ENCODE measurements at places on chromosomes 4 and X. TPM values are rescaled to one million over a fixed set of nuclear protein-coding genes. Genes with fewer than 3 reads are reported as not detected.

DNA sequence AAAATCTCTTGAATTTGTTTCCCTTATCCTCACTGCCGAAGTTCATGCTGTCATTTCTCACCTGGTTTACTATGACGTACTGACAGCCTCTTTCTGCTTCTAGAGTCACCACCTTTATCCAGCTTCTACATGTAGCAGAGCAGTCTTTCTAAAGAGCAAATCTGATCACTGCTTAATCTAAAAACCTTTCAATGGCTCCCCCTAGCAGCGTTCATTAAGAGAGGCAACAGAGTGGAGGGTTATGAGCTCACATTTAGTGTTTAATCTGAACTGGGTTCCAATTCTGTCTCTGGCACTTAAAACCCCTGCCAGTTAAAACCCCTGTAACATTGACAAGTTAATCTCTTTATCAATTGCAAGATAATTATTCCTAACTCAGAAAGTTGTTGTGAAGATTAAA is 4.4 kb downstream of the RBPJ start:
- peak; percentile 27 for DNase-seq

The BMPR1B gene
- total RNA-seq, result 1.2 TPM

The CRMP1 gene
- total RNA-seq, result not detected

GRCh38 chrX:49727847-49728246 is 32.1 kb upstream of the PAGE1 start:
- no peak for DNase-seq

DNA sequence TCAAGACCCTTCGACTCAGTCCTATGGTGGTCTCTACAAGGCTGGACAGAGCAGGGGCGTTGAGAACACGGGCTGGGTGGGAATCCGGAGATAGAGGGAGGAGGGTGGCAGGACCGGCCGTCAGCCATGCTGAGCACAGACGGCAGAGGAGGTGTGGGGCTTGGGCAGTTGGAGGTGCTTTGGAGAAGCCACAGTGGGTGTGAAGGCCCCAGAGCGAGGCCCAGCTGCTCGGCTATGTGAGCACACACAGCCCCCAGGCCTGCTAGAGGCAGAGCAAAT is 4.2 kb downstream of the PDE6B start:
- DNase-seq, result no peak

DNA sequence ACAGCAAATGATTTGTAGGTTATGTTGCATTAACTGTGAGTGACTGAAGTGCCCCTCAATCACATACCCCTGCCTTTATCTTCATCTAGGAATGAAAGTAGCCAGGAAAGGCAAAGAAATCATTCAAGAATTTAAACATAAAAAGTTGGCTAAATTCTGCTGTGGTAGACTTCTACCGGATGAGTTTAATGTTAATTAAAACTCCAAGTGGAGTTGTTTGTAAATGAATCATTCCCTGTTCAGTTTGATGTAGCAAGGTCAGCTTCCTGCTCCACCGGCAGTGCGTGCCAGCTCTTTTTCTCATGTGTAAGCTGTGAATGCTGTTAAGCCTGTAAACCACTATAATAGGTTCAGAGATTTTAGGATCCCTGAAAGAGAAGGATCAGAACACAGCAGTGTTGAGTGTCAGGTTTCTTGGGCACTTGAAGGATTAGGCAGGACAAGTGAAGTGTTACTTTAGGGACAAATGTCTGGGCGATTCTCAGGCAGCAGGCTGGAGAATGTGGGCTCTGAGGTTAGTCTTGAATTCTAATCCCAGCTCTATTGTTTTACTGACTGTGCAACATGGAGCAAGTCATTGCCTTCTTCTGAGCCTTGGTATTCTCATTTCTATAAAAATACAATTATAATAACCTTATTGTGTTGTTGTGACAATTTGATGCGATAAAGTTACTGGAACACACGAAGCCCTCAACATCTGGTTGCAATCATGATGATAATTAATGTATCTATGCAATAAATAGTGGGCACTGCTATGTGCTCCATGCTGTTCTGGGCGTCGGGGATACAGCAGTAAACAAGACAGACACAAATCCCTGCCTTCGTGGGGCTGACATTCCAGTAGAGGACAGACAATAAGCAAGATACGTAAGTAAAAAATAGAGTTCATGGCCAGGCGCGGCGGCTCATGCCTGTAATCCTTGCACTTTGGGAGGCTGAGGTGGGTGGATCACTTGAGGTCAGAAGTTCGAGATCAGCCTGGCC is 112.0 kb downstream of the SHROOM3 start:
- DNase-seq, result peak; percentile 71

The FIP1L1 gene
- total RNA-seq, result 68.1 TPM

GRCh38 chr4:45294464-45294863 is 568.1 kb upstream of the GNPDA2 start:
- DNase-seq, result no peak

The RNF150 gene
- total RNA-seq, result 0.75 TPM

GRCh38 chrX:105179644-105180043 is 40.9 kb downstream of the TEX13A start:
- no peak for DNase-seq

The CCDC120 gene
- not detected for total RNA-seq

DNA sequence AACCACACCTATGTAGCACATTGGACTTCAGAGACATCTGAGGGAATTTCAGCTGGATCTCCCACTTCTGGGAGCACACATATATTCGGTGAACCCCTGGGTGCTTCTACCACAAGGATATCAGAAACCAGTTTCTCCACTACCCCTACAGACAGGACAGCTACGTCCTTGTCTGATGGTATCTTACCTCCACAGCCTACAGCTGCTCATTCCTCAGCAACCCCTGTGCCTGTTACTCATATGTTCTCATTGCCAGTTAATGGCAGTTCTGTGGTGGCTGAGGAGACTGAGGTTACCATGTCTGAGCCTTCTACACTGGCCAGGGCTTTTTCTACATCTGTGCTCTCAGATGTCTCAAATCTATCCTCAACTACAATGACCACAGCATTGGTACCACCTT is 45.7 kb downstream of the ADGRG4 start:
- DNase-seq, result no peak

The HMX1 gene
- not detected for total RNA-seq

DNA sequence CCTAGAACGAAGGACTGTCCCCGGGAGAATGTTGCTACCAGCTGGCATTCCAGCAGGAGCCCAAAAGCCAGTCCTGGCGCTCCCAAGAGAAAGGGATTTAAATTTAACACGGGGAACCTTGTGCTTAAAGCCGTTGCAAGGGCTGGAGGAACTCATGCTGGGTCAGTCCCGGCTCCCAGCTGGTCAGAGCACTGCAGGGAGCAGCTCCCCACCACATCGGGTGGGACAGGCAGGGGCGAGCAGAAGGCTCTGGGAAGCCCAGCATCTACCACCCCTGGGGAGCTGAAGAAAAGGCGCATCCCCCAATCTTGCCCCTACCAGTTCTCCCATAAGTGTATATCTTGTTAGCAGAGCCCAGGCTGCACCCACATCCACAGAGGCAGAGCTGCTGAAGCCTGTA is 15.7 kb downstream of the CFAP99 start:
- no peak for DNase-seq

The CXorf38 gene
- 12.7 TPM for total RNA-seq

GRCh38 chr4:55004831-55005230 is 120.6 kb downstream of the KDR start:
- no peak for DNase-seq

The KLHL15 gene
- total RNA-seq, result 6.1 TPM

DNA sequence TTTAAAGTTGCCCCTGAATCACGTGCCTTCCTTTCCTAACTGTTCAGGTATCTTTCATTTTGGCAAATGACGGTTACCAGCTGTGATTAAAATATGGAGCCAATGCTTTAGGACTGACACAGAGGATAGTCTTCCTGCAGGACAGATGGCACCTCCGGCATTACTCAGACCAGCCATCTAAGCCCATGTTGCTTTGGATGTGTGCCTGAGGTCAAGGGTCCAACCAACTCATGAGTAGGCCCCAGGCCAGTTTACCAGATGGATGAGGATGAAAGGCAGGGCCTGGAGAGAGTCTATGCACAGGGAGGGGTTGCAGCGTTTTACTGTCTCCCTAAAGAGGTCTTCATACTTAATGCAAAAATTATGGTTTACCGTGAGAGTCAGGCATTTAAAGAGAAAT is 174.0 kb upstream of the GATB start:
- DNase-seq, result no peak

DNA sequence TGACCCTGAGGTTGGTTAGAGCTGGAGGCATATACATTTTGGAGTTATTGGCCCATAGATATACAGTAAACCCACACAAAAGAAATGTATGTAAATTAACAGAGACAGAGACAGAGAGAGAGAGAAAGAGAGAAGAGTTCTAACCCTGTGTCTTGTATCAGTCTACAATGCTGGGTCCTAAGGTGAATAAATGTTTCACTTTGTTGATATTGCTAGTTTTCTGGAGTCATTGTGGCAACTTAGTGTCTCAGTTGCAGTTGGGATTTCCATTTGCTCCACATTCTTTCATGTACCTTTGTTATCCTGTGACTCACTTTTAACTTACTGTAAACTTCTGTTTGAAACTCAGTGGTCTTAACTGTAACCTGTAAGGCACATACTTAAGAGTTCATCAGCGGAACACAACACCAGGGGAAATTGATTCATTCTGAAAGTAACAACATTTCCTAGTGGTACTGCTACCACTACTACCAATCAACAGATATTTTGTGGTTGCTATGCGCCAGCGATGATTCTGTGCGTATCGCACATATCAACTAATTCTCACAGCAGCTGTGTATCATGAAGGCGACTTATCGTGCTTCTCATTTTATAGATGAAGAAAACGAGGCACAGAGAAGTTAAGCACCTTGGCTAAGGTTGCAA is 38.5 kb upstream of the ETDA start:
- DNase-seq, result no peak

The IBSP gene
- total RNA-seq, result not detected

GRCh38 chr4:30904215-30904555 is 184.0 kb downstream of the PCDH7 start:
- no peak for DNase-seq

- no peak for DNase-seq
Observed at GRCh38 chr4:13322681-13323101, 161.4 kb downstream of the RAB28 start.

- DNase-seq, result no peak
Observed at GRCh38 chrX:4588466-4588865, 875.0 kb upstream of the PRKX start.

The ETDA gene
- total RNA-seq, result not detected

DNA sequence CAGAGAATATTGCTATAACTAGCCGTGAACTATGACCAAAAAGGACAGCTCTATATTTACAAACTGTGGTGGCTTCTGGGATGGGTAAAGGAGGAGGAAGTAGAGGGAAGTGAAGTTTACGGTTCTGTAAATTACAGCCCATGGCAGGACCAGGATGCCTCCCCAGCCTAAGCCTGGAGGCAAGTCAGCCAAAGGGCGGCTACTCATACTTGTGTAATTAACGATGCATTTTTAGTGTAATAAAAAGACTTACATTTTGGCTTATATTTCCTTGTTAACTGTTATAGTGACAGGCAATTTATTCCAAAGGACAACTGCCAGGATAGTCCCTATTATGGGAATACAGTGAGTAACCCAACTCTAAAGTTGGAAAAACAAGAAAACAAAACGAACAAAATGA is 139.9 kb upstream of the OTUD4 start:
- no peak for DNase-seq

The PPAT gene
- total RNA-seq, result 14.9 TPM

All from Caki2 (cell line).